CD4-positive, CD25-positive, alpha-beta regulatory T cell (primary cell): ENCODE measurements at places on chromosomes 11 and 22.

DNA sequence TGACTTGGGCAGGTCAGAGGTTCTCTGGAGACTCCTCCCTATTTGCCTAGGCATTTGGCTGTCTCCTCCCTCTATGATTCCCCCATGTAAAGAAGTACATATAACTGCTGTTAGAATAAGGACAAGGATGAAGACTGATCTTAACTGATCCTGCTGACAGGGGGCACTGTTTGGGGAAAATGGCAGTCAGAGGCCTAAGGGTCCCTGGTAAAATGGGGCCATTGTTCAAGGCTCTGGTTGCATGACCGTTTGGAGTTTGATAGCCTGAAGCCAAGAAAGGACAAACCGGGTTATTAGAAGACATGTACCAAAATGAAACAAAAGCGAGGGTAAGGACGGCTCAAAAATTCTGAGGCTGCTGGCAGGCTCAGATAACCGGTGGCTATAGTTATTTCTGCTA is 712.2 kb downstream of the NTM start:
- DNase-seq: no peak

- DNase-seq: no peak
Observed at GRCh38 chr22:20787746-20788626, 14.1 kb downstream of the SERPIND1 start.

DNA sequence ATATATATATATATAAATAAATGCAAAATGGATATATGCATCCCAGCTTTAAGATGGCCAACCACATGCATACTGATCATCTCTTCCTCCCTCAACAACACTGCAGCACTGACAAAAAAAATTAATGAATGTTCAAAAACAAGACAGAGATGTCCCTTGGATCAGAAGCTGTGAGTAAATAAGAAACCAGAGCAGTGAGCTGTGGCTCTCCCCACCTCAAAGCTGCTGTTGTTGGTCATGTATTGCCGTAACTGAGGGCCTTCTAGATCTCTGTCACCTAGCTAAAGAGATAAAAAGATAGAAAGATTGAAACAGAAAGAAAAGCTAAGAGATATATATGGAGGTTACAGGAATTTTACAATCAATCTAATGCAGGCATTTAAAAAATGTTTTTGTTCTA is 15.5 kb upstream of the TMEM135 start:
- DNase-seq: no peak

DNA sequence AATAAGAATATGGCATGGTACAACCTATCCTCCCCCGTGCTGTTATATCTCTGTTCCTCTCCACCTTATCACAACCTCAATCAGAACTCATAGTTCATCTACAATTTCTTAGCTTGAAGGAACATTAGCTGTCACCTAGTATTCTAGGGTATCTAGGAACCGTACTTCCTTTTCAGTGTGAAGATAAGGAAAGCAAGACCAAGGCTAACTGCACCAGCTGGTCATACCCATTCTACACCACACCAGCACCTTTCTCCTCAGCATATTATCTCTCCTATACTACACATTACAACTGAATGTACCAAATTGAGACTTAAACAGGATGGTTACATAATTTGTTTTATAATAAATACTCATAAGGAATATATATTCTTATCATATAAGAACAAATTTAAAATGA is 73.1 kb downstream of the ARHGAP32 start:
- DNase-seq: no peak

DNA sequence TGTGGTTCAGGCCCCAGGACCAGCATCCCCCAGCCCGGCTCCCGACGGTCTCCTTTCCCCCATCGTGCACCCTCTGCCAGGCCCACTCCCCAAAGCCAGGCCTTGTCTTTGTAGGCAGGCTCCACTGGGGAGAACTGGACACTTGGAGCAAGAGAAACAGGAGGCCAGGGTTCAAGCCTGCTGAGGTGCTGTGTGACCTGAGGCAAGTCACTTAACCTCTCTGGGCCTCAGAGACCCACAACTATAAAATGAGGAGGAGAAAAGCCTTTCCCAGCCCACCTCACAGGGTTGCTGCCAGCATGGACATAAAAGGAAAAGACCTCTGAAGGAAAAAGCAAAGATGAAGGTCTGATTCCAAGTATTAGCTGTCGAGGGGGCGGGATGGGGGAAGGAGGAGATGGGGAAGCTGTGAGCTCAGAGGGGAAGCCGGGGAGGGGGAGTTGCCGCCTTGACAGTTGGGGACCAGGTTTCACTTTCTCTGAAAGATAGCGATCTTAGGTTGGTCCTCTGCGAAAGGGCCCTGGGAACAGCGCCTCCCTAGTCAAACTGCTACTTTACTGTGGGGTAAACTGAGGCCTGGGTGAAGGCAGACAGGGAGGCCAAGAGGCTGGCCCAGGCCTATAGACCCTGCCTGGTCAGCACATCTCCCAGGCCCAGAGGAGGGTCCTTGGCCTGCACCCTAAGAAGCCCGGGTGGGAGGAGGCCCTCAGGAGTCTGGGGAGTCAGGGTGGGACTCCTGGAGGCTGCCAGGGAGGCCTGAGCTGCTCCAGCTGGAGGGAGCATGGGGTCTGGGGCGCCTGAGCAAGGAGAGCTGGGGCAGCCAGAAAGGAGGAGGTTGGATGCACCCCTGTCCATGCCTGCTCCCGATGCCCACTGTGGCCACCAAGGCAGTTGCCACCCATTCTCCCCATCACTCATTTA is 991 bp upstream of the OSM start:
- peak; percentile 43 for DNase-seq

DNA sequence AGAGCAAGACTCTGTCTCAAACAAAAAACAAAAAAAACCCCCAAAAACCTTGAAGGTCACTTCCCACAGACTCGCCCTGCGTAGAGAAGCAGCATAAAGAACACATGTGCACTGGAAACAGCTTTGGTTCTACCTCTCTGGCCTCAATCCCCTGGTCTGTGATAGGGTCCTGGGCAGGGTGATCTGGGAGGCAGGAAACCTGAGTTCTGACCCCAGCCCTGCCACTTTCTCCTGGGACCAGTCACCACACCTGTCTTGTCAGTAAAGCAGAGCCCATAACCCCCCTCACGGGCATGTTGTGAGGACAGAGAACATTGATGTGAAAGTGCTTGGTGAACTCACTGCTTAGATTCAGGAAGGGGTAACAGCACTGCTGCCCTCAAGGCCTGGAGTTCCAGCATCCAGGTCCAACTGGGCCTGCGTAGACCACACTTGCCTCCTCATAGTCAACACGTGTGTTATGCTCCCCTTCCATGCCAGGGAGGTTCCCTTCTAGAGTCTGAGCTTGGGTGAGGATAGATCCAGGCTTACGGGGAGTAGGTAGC is 11.4 kb downstream of the UCP2 start:
- peak; percentile 49 for DNase-seq

GRCh38 chr11:122101625-122102291 is 14.3 kb downstream of the BLID start:
- no peak for DNase-seq

DNA sequence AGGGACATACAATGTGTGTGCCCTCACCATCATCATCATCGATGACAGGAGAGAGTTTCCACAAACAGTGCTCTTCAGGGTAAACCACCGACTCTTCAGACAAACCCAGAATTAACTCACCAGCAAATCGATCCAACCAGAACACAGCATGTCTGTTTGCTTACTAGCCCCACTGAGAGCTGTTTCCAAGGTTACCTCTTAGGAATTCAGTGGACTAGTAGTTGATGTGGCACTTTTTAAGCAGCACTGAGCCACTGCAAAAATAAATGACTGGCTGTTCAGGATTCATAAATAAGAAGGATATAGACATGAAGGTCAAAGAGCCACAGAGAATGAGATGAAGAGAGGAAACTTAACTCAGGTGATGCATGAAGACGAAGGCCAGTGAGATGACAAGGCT is 83.1 kb downstream of the PARVA start:
- no peak for DNase-seq

- no peak for DNase-seq
Observed at GRCh38 chr11:103705642-103706041, 330.8 kb upstream of the DDI1 start.

- no peak for DNase-seq
Observed at GRCh38 chr11:34120651-34121050, 15.2 kb downstream of the NAT10 start.

- DNase-seq: no peak
Observed at GRCh38 chr11:68667511-68668500, 16.5 kb upstream of the GAL start.

DNA sequence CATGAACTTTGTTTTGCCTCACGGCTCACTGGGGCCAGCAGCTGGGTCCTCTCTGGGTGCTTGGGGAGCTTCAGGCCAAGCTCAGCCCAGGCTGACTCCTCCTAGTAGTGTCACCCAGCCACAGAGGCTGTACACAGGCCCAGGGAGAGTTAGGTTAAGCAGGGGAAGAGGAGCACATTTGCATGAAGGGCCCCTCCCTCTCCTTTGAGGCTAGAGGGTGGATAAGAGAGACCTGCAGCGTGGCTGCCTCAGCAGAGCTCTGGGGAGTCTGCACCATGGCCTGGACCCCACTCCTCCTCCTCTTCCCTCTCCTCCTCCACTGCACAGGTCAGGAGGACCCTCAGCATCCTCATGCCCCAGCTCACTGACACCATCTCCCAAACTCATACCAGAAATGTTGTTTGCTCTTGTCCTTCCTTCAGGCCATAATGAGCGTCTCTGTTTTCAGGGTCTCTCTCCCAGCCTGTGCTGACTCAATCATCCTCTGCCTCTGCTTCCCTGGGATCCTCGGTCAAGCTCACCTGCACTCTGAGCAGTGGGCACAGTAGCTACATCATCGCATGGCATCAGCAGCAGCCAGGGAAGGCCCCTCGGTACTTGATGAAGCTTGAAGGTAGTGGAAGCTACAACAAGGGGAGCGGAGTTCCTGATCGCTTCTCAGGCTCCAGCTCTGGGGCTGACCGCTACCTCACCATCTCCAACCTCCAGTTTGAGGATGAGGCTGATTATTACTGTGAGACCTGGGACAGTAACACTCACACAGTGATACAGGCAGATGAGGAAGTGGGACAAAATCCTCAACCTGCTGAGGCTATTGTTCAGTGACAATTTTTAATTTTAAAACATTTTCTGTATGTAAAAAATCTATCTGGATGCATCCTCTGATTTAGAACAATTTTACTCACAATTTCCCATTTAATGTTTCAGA is 82.4 kb upstream of the VPREB1 start:
- DNase-seq: no peak

DNA sequence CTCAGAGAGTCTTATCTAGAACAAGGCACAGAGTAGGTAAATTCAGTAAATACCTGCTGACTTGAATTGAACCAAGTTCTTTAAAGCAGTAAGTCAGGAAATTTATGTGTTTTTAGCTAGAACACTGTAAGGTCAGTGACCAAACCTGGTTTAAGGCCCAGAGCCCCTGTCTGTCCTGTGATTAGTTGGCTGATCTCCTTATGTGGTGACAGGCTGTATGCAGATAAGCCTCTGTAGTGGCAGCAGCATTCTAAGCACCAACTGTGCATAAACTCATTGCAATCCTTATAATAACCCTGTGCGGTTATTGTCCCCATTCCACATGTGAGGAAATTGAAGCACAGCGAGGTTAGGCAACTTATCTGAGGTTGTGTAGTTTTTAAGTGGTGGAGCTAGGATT is 40.5 kb downstream of the FBXO7 start:
- DNase-seq: no peak

DNA sequence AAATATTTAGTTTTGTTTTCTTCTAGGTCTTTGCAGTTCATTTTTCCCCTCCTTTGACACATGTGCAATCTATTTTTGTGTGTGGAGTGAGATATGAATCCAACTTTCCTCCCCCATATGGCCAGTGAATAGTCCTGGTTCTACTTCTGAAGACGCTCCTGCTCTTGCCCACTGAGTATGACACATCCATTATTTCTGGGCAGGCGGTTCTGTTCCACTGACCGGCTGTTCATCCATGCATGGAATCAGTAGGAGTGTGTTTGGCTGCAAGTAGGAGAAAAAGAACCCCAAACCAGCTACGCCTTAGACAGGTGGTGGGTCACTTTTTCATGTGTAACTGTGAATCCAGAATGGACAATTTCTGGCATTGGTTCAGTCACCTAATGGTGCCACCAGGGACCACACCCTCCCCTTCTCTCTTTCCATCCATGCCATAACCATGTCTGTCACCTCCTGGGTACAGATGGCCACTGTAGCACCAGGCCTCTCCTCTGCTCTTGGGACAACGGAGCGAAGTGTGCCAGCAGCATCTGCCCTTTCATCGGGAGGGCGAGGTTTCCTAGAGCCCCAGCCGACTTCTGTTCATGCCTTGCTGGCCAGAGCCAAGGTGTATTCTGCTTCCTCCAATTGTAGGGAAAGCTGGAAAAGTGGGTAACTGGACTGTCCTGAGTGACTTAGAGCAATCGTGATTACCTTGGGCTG is 67.4 kb upstream of the SLC22A12 start:
- DNase-seq: no peak
